ENCODE measurements at places on chromosomes 2 and 18.
A peak's percentile ranks its signal among the peaks of the same experiment; 100 is the strongest.

DNA sequence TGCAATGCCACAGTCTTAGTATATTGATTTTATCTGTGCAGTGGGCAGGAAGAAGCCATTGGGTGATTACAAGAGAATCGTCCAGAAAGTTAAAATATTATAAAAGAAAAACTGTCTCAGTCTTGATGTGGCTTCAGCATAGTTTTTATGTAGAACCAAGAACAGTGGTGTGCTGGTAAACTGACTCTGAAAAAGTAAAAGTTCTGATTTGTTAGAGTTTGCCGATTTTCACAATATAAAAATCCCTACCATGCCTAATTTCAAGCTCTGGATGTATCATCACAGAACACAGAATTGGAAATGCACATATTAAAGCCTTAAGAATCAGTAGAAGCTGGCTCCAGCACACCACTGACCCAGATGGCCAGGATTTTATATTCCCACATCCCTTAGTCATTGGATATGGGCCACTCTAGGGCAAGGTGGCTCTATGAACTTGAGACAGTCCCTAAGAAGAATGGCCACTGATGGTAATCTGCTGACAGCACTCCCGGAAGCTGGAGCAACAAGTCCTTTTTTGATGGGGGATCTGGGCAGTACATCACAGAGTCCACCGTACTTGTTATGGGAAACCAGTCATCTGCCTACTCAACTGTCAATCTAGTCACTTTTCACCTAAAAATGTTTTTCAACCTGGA lies 9.3 kb upstream of the PLEKHM3 start:
- no peak for DNase-seq

DNA sequence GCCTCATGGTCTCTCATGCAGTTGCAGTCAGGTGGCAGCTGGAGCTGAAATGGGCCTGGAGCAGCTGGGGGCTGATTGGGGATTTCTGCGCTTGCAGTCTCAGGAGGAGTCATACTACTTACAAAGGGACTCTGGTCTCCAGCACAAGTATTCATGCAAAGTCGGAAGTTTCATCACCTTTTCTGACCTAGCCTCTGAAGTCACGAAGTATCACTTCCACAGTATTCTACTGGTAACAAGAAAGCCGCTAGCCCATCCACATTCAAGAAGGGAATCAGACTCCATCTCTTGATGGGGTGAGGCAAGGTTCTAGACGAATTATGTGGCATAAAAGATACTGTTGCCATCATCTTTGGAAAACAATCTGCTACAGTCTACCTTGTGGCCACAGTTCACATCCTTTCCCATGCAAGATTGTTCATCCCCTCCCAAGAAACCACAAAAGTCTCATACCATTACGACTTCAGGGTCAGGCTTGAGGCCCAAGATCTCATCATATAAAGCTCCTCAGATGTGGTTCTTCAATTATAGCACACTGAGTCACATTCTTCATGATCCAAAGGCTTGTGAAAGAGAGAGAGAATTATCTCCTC lies 95.3 kb downstream of the SMC6 start:
- DNase-seq, result no peak

GRCh38 chr2:160226367-160226766 lies 26.3 kb upstream of the ITGB6 start:
- no peak for DNase-seq

GRCh38 chr2:66526180-66526579 lies 91.3 kb downstream of the MEIS1 start:
- DNase-seq, result no peak

DNA sequence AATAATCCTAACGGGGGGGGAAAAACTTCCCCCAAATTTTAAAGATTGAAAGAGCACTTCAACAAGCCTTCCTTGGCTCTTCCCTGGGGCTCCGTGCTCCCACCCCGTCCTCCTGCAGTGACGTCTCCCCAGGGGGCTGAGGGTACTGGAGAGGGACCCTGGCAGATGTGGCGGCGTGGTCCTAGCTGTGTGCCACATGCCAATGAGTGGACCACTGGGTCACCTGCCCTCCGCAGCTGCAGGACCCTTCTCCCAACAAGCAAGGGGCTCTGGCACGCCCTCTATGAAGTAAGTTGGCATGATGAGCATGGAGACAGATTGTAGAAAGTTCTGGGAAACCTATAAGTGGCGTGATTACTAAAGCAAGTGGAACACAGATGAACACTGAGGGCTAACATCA lies 46.7 kb downstream of the PXDN start:
- DNase-seq, result no peak

GRCh38 chr2:55768991-55769390 lies 75.3 kb upstream of the PNPT1 start:
- no peak for DNase-seq

- DNase-seq, result peak; percentile 41
These were observed 10.5 kb upstream of the CYP26B1 start for GRCh38 chr2:72157871-72158771.

GRCh38 chr18:1954583-1955312 lies 616.6 kb downstream of the METTL4 start:
- no peak for DNase-seq

GRCh38 chr2:120486441-120486840 lies 140.5 kb downstream of the INHBB start:
- no peak for DNase-seq

- DNase-seq, result no peak
These were observed 587.2 kb upstream of the NXPH2 start for GRCh38 chr2:139367416-139367815.

DNA sequence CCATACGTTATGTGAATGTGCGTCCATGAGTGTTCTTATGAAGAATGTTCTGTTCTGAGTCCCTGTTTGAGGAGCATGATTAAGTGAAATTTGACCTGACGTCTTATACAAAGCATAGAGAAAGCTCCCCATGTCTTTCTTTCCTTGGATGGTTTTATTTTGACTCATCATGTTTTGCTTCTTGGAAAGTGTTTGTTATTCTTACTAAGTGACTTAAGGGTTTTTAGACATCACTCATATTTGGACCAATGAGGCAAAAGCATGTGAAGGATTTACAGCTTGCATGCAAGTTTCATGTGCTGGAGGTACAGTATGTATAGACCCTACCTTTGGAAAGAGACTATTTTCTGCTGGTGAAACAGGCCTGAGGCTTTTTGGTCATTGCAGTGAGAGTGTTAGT lies 33.5 kb upstream of the ZEB2 start:
- no peak for DNase-seq

- DNase-seq, result peak; percentile 90
These were observed 67.5 kb downstream of the TANC1 start for GRCh38 chr2:159035790-159036411.

- DNase-seq, result no peak
These were observed 87.6 kb downstream of the FAM228A start for GRCh38 chr2:24262421-24262970.

DNA sequence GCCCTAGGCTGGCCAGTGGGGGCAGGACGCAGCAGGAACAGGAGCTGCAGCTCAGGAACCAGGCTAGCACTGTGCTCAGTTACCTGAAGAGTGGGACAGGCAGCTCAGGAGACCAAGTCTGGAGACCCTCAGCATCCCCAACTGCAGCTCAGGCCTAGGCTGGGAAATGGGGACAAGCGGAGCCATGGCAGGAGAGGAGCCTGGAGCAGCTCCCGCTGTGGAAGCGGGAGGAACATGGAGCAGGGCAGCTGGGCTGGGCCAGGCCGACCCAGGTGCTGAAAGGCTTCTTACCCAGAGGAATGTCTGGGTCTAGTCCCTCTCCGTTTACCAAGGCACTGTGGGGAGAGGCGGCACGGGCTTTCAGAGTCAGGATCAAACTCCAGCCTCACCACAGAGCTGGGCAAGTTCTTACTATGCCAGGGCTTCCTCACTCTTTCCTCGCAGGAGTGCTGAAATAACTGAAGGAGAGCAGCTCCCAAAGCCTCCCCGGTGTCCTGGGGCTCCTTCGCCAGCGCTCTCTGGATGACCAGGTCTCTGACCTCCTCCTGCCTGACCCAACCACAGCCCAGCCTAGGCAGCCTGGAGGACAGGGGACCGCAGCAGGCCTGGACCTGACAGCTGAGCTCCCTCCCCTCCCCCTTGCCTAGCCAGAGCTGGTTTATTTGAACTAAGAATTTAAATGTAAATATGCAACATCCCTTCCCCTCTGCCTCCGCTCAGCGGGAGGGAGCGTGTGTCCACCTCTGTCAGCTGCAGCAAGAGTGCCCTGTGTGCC lies 247.8 kb upstream of the SIX2 start:
- peak; percentile 74 for DNase-seq

GRCh38 chr18:34729264-34729663 lies 19.2 kb downstream of the DTNA start:
- peak; percentile 73 for DNase-seq

- no peak for DNase-seq
These were observed 137.5 kb downstream of the FMNL2 start for GRCh38 chr2:152472481-152472887.

DNA sequence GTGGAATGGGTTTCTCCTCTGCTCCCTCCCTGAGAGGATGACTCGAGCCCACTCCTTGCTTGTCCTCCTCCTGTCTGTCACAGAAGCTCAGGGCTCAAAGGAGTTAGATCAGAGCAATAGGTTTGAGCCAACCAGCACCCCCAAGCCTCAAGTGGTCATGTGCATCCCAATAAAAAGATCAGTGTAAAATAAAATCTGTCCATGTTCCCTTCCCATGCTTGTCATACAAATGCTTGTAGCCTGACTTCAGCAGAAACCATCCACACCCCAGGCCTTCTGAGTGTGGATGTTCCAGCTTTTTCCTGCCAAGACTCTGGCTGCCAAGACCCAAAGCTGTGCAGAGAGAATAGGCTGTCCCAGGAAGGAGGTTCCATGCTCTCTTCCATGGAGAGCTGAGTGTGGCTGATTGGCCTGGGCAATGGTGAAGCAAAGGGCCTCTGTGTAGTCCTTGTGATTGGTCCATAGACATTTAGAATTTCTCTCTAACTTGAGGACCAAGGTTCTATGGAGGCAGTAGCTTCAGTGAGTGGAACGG lies 67.4 kb downstream of the GYPC start:
- DNase-seq, result no peak

GRCh38 chr18:21714474-21714873 lies 9.9 kb upstream of the ABHD3 start:
- DNase-seq, result no peak

DNA sequence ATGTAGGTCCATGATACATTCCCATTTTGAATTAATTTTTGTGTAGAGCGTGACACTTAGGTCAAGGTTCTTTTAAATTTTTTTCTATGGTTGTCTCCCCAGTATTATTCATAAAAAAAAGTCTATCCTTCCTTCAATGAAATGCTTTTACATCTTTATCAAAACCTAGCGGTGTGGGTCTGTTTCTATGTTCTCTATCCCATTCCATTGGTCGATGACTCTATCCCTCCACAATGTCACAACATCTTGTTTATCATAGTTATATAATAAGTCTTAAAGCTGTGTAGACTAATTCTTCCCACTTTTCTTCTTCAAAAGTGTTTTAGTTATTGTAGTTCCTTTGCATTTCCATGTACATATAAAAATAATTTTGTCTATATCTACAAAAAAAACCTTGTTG lies 47.2 kb upstream of the GPR17 start:
- DNase-seq, result no peak

DNA sequence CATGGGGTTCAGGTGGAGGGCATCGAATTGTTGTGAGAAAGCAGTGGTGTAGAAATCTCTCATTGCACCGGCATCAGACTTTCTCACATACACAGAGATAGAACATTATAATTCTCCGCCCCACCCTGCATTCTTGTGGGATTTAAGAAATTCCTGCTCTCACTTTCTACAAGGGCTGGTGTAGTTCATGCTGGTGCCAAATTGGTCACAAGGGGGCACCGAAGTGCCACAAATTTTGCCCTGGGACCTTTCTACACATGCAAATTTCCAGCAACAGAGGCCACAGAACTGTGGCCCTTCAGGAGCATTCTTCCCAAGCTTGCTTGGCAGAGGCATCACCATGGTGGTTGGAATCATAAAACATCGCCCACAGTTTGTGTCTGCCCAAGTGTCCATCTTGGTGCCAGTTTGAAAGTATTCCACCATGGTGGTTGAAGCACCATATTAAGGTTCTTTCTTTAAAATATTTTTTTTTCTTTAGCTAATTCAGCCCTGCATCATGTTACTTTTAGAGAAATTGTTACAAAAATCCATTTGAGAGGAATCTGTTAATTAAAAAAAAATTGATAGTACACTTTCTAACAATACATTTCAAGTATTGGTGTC lies 521.2 kb upstream of the FANCL start:
- DNase-seq, result peak; percentile 94

- no peak for DNase-seq
These were observed at the start of gene PPP1R1C for GRCh38 chr2:181985632-181986205. Gene PPP1R1C, plus strand, starts transcription at chr2:181985853. Its CDS starts 258 bp downstream, at chr2:181986111.

DNA sequence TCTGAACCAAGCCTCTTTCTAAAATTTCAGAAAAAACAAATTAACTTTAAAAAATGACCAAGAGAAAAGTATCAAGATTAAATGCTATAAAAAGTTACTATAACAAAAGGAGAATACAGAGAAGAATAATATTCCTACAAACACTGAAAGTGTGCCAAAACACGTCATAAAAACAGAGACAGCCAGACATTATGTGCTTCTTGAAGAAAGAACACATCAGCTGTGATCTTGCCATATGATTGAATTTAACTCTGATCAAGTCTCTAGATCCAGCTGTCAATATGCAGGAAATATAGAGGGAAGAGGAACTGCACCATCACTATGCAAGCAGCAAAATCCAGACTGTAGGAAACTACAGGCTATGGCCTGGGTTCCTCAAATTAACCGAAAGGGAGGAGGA lies 33.7 kb upstream of the COL5A2 start:
- no peak for DNase-seq

DNA sequence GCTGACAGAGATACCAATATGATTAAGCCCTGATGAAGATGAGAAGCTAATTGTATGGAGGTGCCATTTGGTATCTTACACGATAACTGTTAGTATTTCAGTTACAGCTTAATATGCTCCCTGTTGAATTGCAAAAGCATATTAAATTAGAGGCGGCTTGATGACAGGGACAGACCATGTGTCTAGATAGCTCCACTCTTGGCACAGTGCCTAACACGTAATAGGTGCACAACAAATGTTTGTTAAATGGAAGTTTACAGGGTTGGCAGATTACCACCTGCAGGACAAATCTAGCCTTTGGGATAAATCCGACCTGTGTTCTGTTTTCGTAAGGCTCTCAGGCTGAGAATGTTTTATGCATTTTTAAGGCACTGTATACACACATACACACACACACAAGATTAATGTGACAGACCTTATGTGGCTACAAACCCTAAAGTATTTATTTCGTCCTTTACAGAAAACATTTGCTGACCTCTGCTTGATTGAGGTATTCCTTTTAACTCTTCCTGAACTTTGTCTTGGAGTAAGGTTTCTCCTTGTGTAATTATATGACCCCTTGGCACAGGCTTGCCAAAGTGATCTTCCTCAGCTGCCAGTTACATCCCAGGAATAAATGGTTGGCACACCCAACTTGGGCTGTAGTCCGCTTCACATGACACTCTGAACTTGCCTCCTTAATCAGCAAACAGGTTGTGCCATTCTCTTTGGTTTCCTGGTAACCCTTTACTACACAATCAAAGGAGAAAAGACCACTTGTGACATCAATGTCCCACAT lies 348.9 kb downstream of the HRH4 start:
- no peak for DNase-seq

DNA sequence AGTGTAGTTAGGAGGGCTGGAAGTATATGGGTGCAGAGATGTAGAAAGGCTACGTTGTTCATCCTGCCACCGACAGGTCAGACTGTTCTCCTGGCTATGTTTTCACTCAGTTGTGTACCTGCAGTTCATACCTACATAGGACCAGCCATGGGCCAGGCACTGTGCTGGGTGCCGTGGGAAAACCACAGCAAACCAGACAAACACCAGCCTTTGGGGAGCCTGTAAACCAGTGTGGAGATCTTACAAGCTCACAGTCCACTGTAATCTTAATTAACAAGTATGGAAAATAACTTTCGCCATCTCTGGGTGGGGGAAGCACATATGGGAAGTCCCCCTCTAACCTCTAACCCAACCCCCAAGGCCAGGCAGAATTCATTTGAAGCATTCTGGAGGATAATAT lies 12.7 kb downstream of the NCK2 start:
- no peak for DNase-seq

- DNase-seq, result no peak
These were observed 45.3 kb downstream of the POLE4 start for GRCh38 chr2:75003773-75004172.

Measured in endodermal cell (in vitro differentiated cells).